Left lung (tissue), 14 donors: ENCODE measurements at places on chromosomes 6 and 20. TPM values are rescaled to one million over a fixed set of nuclear protein-coding genes. Genes with fewer than 3 reads are reported as not detected.
A peak's percentile ranks its signal among the peaks of the same experiment; 100 is the strongest.

DNA sequence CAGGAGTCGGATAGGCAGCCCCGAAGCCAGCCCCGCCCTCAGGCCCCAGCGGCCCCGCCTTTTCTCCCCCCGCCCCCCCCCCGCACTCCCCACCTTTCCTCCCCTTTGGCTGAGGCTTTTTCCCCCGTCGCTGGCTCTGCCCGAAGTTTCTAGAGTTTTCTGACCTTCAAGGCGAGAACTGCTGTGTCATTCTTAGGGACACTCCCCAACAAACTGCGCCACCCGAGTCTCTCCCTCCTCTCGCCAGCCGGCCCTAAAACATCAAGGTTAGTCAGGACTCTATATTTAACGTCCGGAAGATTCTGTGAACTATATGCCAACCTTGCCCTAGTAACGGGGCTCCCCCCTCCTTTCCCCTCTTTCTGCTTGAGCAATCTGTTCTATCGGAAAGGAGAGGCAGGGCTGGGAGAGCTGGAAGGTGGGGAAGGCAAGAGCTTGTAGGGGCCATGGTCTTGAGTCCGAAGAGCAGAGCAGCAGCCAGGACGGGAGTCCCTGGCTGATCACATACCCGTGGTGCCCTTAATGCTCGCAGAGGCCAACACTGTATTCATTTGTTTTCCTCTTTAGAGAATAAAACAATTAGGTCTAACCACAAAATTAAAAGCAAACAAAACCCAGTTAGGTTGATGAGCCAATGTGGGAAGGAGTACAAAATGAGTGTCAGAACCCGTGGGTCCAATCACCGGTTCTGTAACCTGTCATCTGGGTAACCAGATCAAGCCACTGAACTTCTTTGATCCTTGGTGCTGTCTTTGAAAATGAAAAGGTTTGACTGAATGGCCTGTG, 5.3 kb upstream of the HSPA1B start:
- peak; percentile 91 for DNase-seq

DNA sequence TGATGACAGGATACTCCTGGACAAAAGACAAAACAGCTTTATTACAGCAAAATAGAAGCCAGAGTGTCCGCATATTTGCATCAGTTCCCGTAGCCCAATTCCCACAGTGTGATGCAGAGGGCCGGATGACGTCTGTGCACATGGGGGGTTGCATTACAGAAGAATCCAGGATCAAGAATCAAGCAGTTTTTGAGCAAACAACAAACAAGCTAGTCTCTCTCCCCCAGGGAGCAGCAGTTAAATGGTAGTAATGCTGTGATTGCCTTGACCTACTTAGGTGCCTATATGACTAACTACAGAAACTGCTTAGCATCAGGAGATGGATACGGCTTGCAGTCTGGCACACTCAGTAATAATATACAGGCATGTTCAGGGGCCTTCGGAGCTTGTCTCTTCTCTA, 3.2 kb upstream of the SDHAF4 start:
- no peak for DNase-seq

DNA sequence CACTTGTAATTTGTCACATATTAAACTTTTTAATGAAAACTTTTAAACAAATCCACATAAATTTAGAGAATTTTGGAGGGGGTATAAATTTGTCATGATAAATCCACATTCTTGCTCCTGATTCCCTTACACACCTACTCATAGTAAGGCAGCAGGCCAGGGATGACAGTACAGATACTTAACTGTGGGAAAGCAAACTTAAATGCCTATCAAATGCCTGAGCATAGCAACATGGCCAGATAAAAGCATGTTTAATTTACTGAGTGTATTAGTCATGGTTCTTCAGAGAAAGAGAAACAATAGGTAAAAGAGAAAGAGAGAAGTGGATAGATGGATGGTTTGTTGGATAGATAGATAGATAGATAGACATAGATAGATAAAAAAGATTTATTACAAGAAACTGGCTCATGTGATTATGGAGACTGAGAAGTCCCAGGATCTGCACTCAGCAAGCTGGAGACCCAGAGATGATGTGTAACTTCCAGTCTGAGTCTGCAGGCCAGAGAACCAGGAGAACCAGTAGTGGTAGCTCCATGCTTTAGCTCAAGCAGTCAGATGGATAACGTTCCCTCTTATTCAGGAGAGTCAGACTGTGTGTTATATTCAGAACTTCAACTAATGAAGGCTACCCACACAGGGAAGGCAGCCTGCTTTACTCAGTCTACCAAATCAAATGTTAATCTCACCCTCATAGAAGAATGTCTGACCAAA, 15.9 kb upstream of the ADGRF1 start:
- no peak for DNase-seq

GRCh38 chr20:47679462-47679861, 105.8 kb downstream of the SULF2 start:
- no peak for DNase-seq

- peak; percentile 79 for DNase-seq
Observed at GRCh38 chr6:166258854-166259276, 49.3 kb downstream of the PRR18 start.

TMEM14C gene
- polyA plus RNA-seq, result 150 TPM

- DNase-seq, result no peak
Observed at GRCh38 chr20:60095456-60095855, 137.2 kb downstream of the CDH26 start.

TAP2 gene
- polyA plus RNA-seq, result 24.7 TPM

DNA sequence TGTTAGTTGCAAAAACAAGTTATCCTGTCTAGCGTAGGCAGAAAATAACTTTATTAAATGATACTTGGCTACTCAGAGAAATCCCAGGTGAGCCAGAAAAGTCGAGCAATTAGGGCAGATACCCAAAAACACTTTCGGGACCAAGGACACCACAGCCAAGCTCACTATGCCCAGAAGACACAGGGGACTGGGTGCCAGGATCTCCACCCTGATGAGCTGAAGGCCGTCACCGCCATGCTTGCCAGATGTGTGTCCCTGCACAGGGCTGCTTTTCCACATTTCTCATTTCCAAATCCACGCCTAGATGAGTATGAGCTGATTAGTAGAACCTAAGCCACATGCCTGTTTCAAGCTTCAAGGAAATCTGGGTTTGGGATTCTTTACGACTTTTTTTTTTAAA, 214.0 kb upstream of the SMLR1 start:
- no peak for DNase-seq

TSHZ2 gene
- polyA plus RNA-seq, result 15.6 TPM

DNA sequence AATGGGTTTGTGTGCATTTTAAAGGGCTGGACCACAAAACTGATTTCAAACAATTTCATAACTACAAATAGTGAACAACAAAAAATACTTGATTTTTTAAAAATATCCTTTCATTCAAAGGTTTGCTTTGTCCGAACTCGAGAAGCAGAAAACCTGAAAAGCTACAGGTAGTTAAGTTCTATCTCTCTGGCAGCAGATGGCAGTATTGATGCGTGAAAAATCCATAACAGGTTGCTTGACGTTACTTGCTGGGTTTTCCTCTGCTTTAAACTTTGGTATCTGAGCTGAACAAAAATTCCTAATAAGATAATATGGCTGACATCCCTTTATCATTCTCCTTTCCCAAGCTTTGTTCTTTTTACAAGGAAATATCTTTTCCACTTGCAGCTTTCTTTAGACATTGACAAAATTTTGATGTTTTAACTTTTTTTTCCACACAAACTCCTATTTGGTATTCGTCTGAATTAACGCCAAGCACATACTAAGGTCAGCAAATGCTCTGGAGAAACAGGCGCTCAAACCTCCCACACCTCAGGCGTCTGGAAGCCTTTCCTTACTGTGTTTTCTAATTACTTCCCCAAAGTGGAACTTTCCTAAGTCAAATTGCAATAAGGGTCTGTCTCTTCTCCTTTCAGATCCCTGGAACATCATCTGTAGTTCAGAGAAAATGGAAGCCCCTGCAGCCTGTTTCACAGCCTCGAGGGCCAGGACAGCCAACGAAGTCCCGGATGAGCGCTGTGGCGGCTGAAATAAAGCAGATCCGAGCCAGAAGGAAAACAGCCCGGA, 50.3 kb upstream of the GFRAL start:
- DNase-seq, result no peak

GRCh38 chr20:8777911-8778310, 291.0 kb upstream of the PLCB4 start:
- no peak for DNase-seq

DNA sequence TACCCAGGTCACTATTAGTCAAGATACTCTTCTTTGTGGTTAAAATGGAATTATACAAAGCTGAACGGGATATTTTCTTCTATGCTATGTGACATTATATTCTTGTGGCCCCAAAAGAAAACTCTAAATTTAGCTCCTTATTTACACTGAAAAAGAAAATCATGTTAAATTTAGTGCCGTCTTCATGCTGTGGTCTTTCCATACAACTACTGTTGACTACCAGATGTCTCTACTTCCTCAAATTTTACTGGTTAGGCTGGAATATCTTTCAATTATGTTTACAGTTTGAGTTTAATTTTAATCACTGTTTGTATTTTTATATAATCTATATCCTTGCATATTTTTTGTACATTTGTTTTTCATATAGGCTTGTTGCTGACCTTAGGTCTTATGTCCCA, 95.6 kb upstream of the FOXO3 start:
- DNase-seq, result no peak

DNA sequence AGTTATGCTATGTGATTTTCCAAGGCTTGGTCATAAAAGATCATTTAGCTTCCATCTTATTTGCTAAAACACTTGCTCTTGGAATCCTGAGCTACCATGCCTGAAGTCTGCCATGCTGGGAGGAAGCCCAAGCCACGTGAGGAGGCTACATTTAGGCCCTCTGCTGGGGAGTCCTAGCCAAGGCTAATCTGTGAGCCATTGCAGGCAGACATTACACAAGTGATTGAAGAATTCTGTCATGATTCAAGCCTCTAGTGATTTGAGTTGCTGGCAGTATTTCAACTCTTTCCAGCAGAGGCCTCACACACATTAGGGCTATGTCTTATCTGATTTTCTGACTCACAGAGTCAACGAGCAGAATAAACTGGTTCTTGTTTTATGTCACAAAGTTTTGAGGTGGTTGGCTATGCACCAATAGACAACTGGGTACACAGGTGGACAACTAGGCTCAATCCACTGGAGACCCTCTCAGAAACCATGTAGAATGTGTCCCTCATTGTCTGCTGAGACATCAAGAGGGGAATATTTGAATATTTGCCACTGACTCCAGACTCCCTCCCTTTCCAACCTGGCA, 227.2 kb upstream of the SULF2 start:
- no peak for DNase-seq

PTK6 gene
- 0.61 TPM for polyA plus RNA-seq

DNA sequence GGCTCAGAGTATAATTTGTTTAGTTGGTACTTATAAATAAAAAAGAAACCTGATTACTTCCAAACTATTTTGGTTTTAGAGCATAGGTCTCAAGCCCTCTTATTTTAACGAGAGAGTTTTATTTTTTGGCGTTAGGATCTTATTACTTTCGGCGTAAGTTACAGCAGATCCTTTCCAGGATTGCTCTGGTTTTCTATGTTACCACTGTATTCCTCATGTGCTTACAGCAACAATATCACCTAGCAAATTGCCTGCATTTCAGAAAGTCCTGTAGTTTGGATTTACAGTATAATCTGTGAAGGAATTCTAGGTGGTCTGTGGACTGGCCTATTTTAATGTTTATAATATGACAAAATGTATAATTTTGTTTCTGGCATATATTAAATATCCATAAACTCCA, 54.1 kb downstream of the TRMT11 start:
- DNase-seq, result no peak

DNA sequence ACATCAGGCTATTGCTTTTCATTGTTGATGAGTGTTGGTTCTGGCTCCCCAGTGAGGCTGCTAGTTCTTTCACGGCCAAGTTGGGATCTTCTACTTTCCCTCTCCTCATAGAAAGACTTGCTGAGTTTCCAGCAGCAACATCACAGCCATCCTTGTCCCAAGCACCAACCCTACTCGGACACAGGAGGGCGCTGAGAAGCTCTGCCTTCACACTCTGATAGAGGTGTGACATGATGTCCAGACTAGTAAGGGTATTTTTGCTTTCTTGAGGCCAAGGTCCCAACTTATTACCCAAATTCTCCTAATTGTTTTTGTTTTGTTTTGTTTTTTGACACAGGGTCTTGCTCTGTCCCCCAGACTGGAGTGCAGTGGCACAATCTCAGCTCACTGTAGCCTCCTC, 3.0 kb upstream of the GCM1 start:
- DNase-seq, result no peak

DNA sequence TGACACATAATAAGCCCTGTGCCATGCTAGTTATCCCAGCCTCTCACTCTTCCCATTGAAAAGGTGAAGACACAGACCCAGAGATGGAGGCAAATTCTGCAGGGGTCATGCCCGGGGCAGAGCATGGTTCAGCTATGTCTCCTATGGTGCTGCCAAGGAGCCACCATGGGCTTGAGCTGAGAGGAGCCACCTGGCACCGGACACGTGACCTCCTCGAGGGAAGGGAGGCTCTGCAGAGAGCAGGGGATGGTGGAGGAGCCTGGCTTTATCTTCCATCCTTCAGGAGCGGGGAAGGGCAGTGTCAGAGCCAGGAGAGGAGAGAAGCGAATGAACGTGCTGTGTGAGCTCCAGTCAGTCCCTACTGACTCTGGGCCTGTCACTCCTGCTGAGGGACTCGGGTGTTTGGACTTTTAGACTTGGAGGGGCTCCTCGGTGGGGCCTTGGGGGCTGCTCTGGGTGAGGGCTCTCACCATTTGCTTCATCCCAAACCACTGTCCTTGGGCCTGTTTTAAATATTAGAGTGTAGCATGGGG, 11.1 kb upstream of the CCN5 start:
- no peak for DNase-seq

DNA sequence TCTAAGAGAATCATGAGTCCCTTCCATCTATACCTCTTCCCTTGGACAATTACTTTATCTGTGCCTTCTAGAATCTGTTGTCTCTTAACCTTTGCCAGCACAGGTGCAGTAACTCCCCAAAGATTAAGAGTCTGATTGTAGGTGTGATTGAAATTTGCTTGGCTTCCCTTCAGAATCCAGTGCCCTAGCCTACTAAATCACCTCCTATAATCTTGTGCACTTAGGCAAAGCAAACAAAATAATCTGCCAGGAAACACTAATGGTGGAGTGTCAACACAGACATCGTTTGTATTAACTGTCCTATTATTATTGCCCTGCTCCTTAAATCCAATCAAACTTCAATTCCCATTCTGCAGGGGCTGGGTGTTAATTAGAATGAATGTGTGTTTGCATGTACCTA, 28.0 kb downstream of the ID4 start:
- DNase-seq, result no peak

- DNase-seq, result no peak
Observed at GRCh38 chr6:166105341-166106075, 62.1 kb downstream of the TBXT start.
